Nucleus accumbens (tissue), 56 donors: ENCODE measurements at places on chromosomes 3 and 15.

GRCh38 chr15:59371458-59372351 is 966 bp downstream of the MYO1E start:
- no peak for DNase-seq

GRCh38 chr15:95663156-95664100 is 667.1 kb upstream of the NR2F2 start:
- no peak for DNase-seq

DNA sequence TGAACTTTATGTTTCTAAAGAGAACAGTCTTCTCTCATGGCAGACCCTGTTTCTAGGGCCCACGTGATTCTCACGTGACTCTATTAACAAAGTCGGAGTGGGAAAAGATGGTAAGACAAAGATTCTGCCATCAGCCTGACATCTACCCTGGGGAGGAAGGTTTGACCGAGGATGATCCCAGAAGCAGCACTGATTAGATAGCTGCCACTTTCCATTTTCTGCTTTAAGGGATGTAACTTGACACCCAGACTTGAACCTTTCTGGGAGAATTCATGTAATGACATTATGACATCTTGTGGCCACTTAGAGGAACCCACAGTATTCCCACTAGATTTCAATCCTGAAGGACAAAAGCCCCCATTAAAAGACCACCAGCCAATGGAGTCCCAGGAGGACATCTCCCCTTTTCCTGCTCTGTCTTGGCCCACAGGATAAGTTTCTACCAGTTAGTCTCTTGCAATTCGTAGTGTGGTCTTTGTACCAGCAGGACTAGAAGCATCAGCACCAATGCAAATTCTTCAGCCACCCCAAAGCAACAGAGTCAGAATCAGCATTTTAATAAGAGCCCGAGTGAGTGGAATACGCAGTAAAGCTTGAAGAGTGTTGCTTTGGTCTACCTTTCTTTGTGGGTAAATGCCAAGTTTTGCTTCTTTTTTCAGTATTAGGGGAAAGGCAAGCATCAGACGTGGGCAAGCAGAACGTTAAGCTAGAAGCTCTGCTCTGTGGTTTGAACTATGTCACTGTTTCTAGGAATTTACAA is 480.5 kb upstream of the PROK2 start:
- no peak for DNase-seq

- no peak for DNase-seq
These were observed 1.4 kb upstream of the STRA6 start for GRCh38 chr15:74203914-74204431.

- DNase-seq = no peak
These were observed 30.4 kb downstream of the SECISBP2L start for GRCh38 chr15:49015896-49016295.

DNA sequence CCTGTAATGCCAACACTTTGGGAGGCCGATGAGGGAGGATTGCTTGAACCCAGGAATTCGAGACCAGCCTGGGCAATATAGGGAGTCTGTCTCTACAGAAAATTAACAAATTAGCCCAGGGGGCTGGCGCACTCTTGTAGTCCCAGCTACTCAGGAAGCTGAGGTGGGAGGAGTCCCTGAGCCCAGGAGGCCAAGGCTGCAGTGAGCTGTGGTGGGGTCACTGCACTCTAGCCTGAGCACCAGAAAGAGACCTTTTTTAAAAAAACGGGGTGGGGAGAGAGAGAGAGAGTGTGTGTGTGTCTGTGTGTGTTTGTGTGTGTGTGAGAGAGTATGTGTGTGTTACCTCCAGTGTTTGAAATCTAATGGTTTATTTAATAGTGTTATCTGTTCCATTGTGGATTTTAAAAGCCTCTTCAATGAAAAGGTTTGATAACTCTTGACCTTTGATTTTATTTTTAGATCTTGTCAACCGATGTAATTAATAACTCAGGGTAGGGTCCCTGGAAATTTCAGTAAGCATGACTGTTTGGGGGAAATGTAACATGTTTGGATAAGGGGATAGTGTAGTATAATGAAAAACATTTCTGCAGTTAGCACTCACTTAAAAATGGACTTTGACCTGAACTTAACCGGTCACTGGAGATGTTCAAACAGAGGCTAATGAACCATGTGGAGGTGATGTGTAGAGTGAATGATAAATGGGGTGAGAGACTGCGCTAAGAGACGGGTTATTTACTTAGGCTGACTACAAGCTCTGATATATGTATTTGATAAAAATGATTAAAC is 29.7 kb downstream of the LRCH3 start:
- no peak for DNase-seq

DNA sequence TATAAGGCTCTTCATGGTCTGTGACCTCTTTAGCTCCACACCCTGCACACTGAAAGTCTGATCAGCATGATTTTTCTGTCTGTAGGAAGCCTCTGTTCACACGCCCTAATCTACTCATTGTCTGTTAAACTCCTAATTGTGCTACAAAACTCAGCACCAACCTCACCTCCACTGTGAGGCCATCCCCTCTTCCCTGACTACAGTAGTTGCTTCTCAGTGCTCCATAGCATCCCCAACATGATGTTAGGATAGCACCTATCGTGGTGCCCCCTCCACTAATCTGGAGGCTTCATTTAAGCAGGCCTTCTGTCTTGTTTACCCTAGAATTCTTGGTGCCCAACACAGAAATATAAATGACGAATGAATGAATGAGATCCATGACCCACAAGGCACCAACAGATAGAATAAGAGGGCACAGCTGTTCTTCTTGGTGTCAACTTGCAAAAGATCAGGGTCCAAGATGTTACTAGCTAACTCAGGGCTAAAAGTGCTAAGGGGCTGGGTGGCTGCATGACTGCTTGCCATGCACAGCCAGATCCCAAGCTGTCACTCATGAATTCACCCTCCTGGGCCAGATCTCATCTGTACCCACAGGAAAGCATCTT is 55.2 kb upstream of the HEG1 start:
- DNase-seq = no peak

- DNase-seq = no peak
These were observed 1.5 kb downstream of the RETNLB start for GRCh38 chr3:108755686-108756085.

- DNase-seq = no peak
These were observed 9.2 kb upstream of the TMEM212 start for GRCh38 chr3:171833789-171834460.

- no peak for DNase-seq
These were observed 81.5 kb upstream of the UBP1 start for GRCh38 chr3:33521736-33522135.

DNA sequence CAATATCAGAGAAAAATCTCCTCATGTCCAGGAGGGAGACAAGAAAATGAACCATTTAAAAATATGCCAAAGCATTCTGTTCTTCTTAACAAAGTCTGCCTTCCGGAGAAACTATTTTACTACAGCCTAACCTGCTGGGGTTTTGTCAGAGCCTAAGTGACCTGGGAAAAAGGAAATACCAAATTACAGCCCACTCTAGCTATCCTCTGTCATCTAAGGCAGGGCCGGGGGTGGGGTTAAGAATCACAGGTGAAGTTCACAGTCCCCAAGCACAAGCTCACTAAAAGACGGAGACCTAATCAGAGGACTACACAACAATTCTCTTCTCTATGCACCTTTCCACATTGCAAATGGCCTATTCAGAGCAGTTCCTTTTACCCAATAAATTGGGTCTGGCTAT is 116.6 kb downstream of the TRIM42 start:
- DNase-seq = no peak

DNA sequence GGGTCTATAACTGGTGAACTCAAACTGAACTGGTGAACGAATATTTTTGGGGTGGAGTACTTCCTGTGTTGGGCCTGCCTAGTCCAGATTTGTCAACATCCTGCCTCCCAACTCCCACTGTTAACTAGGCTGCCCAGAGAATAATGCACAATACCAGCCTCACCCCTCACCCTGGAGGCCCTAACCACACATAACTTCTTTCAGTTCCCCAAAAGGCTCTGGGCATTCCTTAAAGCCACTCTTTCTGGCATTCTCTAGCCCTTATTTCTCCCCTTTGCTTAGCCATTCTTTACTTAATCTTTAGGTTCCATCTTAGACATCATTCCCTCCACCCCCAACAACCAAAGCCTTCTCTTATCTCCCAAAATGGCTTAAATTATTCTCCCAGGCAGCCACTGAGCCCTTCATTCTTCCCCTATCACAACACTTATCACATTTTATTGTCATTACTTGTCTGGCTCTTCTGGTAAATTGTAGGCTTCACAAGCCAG is 9.1 kb upstream of the SEC11A start:
- DNase-seq = no peak

DNA sequence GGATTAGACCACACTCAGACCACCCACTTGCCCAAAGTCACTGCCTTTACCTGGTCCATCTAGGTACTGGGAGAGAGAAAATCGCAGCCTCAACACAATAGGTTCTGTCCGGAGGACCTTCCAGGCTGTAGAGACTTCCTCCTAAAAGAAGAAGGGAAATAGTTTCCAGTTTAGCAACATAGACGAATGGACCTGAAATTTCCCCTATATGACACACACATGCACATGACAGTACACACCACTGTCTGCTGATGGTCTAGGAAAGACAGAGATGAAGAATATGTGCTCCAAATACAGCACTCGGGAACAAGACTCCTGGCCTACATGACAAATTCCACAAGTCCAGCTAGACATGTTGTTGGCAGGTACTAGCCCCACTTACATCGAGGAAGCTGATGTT is 7.3 kb downstream of the PARP6 start:
- no peak for DNase-seq

GRCh38 chr15:22888120-22888859 is 49.8 kb downstream of the NIPA2 start:
- no peak for DNase-seq

DNA sequence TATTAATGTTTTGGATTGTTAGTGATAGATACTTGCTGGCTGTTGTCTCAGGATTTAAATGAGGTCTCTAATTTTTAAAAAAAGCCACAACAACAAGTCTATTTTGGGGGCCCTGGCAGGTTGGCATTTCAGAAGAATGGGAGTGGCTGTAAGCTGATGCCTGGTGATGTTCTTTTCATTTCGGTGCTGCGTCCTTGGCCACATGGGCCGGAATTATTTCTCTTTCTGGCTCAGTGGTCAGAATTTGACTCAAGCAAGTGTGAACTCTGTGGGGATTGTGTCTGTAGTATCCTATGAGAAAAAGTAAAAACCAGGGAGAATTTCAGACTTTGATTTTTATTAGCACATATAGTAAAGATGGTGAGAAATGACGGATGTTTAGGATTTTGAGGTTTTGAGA is 203.0 kb downstream of the AKAP13 start:
- DNase-seq = no peak

- no peak for DNase-seq
These were observed 52.7 kb downstream of the MYLK start for GRCh38 chr3:123831420-123831819.

GRCh38 chr15:84909782-84910181 is 25.3 kb downstream of the SLC28A1 start:
- no peak for DNase-seq

DNA sequence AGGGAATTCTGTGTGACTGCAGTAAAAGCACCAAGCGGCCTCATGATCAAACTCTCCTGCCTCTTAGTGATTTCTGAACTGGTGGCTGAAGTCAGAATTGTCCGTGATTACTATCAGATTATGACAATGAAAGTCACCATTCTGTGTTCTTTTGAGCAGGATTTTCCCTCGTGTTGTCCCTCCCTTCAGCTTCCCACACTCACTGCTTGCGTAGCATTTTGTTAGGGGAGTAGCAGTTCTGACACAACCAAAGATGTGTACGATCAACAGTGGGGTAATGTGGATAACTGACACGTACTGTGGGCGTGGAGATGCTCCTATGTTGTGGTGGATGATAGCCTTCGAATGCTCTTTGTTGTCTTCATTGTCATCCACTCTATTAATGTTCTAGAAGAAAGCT is 67.8 kb upstream of the ICE2 start:
- no peak for DNase-seq
